ENCODE measurements at places on chromosomes 6 and 20.

DNA sequence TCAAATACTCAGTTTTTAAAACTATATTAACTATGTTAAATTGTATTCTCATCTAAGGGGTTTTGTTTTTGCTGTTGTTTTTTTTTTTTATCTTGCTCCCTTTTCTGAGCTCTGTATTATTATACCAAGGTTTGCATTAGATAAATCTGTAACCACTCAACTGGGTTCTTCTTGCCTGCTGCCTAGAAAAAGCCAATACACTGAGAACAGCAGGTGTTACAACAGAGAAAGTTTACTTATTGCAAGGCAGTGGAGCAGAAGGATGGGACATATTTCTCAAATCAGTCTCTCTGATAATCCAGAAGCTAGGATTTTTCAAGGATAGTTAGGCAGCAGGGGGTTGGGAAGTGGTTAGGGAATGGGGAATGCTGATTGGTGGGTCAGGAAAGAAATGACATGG, 378.8 kb upstream of the PLCB4 start:
- DNase-seq: no peak

DNA sequence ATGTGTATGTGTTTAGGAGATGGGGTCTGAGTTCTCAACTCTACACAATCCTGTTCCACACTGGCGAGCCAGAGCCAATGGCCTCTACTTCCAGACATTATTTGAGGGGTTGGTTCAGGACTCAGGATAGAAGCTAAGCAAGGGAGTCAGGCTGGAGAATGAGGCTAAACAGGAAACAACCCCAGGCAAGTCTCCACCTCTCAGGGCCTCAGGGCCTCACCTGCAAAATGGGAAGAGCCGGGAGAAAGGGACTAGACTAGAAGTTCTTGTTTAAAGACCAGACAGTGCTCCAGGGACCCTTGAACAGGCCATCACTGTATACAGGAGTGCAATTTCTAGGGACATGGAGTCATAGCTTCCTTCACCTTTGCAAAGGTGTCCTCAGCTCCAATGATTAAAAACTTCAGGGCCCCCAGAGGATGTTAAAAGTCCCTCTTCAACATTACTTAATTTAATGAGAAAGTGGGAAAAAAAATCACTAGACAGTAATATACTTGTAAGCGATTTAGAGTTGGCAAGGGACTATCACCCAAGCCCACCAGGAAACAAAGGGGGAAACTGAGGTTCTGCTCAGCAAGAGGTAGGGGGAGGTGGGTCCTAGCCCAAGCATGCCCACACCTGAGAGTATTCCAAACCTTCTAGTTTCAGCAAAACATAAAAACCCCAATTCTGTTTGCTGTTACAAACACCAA, 41.7 kb downstream of the ZMYND8 start:
- DNase-seq: no peak

GRCh38 chr20:25247956-25248785, at the start of gene PYGB:
PYGB (plus strand) TSS chr20:25248085; CDS start chr20:25248179, 94 bp downstream.
- peak; percentile 85 for DNase-seq

GRCh38 chr6:130841128-130841728, 14.0 kb downstream of the SMLR1 start:
- no peak for DNase-seq

- no peak for DNase-seq
Observed at GRCh38 chr20:17650301-17651128, 31.5 kb downstream of the RRBP1 start.

- DNase-seq: no peak
Observed at GRCh38 chr6:117265410-117266256, at the start of gene VGLL2. VGLL2 (plus strand) TSS chr6:117265558; CDS start chr6:117265764, 206 bp downstream.
